CMK (cell line): ENCODE measurements at places on chromosomes 2 and 18.

DNA sequence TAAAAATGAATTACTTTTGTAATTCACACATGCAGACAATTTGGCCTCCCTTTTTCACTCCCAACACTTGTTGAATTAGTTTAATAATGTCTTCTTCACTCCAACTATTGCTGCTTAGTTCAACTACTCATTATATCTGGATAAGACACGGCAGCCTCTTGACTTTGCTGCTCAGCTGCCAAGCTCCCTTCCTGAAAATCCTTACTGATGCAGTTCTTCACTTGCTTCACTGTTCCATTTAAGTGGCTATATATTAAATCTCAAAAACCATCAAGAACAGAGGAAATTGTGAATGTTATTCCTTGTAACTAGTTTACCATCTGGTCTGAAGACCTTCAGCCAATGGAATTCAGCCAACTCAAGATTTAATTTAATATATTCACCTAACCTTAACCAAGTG lies 127.1 kb downstream of the NCOA1 start:
- DNase-seq = no peak

GRCh38 chr2:167555098-167555720 lies 666.9 kb downstream of the XIRP2 start:
- DNase-seq = no peak

DNA sequence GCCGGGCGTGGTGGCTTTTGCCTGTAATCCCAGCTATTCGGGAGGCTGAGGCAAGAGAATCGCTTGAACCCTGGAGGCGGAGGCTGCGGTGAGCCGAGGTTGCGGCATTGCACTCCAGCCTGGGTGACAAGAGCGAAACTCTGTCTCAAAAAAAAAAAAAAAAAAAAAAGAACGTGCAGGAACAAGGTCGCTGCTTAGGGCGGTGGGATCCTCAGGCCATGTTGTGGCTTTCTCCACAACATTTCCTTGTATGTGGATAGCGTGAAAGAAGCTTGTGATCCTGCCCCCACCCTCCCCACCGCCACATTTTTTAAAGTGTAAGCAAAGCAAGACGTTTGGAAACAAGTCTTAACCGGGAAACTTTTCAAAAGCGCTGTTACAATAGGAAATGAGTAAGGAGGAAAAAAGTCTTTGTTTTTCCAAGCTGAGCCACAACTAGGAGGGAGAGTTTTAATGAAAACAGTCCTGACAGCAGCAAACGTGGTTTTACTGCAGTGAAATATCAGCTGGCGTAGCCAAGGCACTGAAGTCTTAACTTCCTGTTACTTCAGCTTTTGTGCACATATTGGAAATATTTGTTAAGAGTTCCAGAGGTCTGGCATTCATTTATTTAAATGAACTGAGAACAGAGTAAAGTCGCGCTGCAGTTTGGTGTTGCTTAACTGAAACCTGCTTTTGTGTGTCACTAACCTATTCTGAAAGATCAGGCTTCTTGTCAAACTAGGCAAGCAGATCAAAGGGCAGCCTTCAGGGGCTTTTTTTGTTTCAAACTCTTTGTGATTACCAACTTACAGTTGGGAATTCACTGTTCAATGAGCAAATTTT lies 3.8 kb downstream of the TGIF1 start:
- DNase-seq = no peak

- DNase-seq = no peak
Measured at GRCh38 chr18:45569566-45570275, 45.6 kb upstream of the SLC14A2 start.

- DNase-seq = no peak
Measured at GRCh38 chr18:74081966-74082741, 65.5 kb downstream of the FBXO15 start.

GRCh38 chr2:37568565-37568964 lies 102.9 kb downstream of the CDC42EP3 start:
- no peak for DNase-seq

DNA sequence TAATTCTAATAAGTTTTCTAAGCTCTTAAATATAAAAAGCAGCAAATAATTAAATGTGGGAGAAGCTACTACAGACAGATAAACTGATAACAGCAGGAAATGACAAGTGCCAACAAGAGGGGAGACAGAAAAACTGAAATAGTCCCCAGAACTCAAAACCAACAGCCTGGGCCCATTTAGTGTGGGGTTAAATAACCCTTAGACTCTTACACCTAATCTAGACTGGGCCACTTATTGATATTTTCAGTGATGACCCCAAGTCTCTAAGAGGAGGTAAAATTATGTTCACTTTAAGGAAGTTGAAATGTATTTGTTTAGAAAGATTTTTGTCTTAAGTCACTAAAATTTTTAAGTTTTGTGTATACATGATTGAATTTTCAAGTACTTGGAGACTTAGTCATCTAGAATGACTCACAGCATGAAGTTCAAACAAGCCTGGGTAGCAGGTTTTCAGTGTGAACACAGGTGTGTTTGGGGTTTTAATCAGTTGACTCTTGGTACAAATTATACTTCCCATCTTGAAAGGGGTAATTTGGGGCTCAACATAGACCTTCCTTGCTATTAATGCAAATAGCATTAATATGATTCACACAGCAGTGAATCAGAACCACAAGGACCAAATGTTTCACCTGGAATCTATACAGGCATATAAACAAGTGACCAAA lies 54.9 kb upstream of the MYO3B start:
- DNase-seq = no peak

- no peak for DNase-seq
Measured at GRCh38 chr2:50722776-50723175, 309.2 kb downstream of the NRXN1 start.

- no peak for DNase-seq
Measured at GRCh38 chr2:4134551-4135550, 431.5 kb downstream of the DCDC2C start.

GRCh38 chr18:49613641-49614151 lies 51.8 kb downstream of the LIPG start:
- no peak for DNase-seq

- DNase-seq = no peak
Measured at GRCh38 chr2:20543469-20544152, 96.7 kb downstream of the RHOB start.

GRCh38 chr2:185012643-185013042 lies 414.3 kb downstream of the ZNF804A start:
- no peak for DNase-seq
